ENCODE measurements at places on chromosomes 13 and 19.

- DNase-seq, result no peak
Observed at GRCh38 chr19:49818649-49819370, 721 bp downstream of the MED25 start.

DNA sequence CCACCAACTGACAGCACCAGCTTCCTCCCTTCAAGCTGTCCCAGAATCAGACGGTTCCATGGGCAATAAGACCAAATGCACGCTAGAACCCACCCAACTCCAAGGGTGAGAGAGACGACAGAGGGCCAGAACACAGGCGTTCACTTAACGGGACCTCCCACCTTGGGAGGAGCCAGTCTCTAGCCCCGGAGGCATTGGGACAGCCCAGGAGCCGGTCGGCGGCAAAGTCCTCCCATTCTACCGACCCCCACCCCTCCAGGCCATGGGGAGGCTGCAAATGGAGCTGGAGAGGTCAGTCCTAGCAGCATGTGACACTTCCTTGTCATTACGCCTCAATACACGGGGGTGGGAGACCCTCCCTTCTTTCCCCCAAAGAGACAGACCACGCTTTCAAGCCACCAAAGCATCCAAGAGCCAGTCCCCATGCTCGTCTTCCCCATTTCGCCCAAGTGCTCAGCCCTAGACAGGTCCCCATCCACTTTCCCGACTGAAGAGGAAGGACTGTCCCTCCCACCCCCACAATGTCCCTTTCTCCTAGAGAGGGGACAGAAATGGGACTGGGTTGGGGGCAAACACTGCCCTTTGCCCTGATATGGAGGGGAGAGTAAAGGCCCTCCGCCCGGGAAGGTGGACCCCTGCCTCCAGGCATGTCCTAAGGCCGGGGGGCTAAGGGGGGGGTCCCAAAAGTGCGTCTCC is 964 bp downstream of the KHSRP start:
- DNase-seq, result peak; percentile 64

- no peak for DNase-seq
Observed at GRCh38 chr19:11257846-11258380, 4.4 kb downstream of the DOCK6 start.

- DNase-seq, result no peak
Observed at GRCh38 chr13:50617134-50617721, 226.3 kb downstream of the DLEU7 start.

GRCh38 chr13:99352351-99353245 is 45.4 kb upstream of the GPR183 start:
- peak; percentile 57 for DNase-seq

All from activated CD8-positive, alpha-beta T cell treated with anti-CD3 and anti-CD28 coated beads for 36 hours (primary cell).